ENCODE measurements at places on chromosomes 6 and 20.

DNA sequence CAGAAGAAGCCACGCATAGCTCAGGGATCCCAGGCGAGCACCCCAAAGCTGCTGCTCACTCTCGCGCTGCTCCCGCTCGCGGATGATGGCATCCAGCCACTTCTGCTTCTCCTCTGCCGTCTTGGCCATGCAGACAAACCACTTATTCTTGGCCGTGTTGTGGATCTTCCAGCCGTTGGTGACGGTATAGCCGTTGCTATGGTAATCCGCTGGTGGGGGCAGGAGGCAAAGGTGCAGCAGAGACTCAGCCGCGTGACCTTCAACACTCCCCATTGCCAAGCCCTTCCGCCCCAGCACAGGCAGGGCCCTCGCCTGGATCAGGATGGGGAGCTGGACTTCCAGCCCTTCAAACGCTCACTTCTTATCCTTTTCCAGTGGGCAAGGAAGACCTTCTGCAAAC lies 136.9 kb downstream of the PREX1 start:
- no peak for DNase-seq

GRCh38 chr6:3009930-3010329 lies 10.2 kb downstream of the NQO2 start:
- no peak for DNase-seq

DNA sequence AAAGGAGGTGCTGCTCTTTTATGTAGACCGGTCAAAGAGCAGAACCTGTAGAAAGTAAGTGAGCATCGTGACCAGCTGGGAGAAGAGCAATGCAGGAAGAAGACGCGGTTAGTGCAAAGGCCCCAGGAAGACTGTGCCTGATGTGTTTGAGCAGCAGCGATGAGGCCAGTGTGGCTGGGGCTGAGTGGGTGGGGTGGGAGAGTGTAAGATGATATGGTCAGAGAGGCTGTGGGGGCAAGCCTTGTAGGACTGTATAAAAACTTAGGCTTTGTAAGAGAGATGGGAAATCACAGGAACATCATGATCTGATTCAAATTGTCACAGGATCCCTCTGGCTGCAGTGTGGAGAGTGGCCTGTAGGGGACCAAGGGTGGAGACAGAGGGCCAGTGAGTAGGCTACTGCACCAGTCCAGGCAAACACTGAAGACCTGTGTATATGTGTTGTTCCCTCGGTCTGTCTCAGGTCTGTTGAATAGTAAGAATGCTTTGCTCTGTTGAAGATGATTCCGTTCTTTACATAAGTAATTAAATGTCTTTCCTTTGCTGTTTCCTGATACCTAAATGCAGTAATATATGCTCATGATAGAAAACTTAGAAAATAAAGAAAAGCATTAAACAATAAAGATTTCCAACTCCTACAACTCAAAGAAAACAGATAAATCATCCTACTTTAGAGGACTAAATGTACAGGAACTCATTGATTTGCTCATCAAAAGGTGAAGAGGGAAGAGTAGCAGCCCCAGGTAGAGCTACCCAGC lies 23.6 kb upstream of the WFDC2 start:
- DNase-seq: peak; percentile 50

- no peak for DNase-seq
Observed at GRCh38 chr6:89495961-89496535, 63.1 kb downstream of the ANKRD6 start.

GRCh38 chr6:33410050-33410710 lies 634 bp upstream of the PHF1 start:
- DNase-seq: peak; percentile 99

- no peak for DNase-seq
Observed at GRCh38 chr20:37980876-37981275, 52.4 kb downstream of the TTI1 start.

GRCh38 chr6:150667977-150668716 lies 68.5 kb downstream of the PLEKHG1 start:
- no peak for DNase-seq

GRCh38 chr6:15246217-15246665 lies 372 bp downstream of the JARID2 start:
- peak; percentile 49 for DNase-seq

DNA sequence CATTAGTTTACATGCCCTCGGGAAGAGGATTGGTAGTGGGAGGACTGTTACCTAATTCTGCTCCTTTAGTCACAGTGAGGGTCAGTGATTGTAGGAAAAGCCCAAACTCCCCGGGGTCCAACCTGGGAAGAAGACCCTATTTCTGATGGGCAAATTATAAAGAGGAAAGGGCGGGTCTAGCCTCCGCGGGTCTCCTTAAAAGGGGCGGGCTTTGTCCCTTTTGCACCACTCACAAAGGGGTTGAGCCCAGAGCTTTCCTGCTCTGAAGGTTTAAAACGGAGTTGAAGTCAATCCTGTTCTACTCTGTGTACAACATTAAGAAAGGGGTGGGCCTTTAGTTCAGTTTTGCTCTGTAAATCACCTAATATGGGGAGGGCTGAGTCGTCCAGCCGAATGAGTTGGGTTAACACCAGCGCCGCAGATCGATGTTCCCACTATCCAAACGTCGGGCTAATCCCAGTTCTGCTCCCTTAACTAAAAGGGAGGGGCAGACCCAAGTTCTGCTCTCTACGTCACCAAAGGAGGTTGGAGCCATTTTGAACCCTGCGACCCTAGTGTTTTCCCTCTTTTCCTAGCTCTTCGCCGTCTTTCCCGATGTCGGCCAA lies 920 bp upstream of the RNF5 start:
- DNase-seq: peak; percentile 69

- DNase-seq: no peak
Observed at GRCh38 chr6:35035481-35036030, 105.6 kb downstream of the TCP11 start.

- no peak for DNase-seq
Observed at GRCh38 chr6:14502551-14502950, 385.0 kb downstream of the CD83 start.

- no peak for DNase-seq
Observed at GRCh38 chr6:16807956-16808355, 46.7 kb upstream of the ATXN1 start.

DNA sequence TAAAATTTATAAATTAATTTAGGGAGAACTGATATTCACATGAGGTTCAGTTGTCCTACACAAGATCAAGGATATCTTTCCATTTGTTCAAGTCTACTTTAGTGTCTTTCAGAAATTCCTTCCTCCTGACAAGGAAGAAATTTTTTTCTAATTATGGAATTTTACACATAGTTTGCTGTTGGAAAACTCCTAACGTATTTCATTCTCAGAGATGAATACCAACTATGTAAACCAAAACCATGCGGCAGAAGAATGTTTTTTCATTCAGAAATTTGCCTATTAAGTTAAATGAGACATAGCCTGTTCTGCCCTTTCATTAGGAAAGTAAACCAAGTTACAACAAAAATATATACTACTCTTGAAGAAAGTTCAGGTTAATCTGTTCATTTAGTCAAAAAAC lies 111.2 kb upstream of the PRDM1 start:
- no peak for DNase-seq

DNA sequence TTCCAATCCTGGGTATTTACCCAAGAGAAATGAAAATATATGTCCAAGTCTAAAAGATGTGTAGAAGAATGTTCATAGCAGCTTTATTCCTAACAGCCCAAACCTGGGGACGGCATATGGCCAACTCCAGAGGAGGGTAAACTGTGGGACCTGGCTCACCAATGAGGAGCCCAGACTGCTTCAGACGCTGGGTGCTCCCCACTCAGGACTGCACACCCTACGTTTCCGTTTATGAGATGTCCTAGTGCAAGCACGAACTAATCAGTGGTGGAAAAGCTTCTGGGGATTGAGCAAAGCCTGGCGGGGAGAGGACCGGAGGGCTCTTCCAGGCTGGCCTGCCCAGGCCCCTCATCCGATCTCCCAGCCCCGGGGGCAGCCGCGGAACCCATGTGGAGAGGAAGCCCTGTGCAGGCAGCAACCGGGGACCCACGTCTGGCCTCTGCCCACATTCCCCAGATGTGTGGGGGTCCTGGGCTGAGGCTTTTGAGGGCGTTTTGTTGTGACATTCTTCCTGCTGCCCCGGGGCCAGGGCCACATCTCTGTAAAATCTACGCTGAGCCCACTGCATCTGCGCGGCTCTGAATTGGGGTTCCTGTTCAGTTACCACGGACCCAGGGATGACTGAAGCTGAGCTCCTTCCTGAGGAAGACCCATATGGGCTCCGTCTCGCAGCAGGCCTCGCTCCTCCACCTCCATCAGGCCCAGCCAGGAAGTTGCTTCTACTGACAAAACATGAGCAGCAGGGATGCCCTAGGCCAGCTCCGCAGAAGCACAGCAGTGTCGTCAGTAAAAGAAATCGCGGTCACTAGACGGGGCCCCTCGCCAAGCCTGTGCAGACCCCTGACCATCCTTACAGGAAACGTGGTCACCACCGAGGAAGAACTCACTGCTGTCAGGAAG lies 188.0 kb downstream of the DLL1 start:
- peak; percentile 77 for DNase-seq

GRCh38 chr6:29071831-29072723 lies 15.0 kb downstream of the OR2B3 start:
- DNase-seq: peak; percentile 56

- DNase-seq: no peak
Observed at GRCh38 chr20:63153254-63154221, 62.4 kb downstream of the YTHDF1 start.

GRCh38 chr20:13331536-13331935 lies 110.5 kb downstream of the ISM1 start:
- DNase-seq: no peak

DNA sequence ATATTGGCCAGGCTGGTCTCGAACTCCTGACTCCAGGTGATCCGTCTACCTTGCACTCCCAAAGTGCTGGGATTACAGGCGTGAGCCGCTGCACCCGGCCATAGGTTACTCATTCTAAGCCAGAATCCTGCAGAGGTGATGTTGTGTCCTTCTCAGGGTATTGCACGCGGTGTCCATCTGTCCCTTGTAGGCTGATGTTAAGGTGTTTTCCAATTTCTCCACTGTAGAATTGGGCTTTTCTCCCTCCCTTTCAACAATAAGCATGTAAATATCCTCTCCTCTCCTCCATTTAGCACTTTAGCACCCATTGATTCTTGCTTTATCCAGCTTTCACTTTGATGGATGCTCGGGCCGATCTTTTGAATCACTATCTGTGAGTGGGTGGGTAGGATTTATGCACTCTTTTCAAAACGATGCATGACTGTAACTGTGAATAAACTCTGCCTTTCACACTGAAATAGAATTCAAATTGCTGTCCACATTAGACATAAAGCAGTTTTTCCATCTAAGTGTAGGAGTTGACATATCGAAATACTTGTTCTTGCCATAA lies 52.6 kb downstream of the ZBTB2 start:
- DNase-seq: no peak

GRCh38 chr6:52560462-52560861 lies 16.4 kb downstream of the TRAM2 start:
- no peak for DNase-seq
